ENCODE measurements at places on chromosomes 7 and 10.

DNA sequence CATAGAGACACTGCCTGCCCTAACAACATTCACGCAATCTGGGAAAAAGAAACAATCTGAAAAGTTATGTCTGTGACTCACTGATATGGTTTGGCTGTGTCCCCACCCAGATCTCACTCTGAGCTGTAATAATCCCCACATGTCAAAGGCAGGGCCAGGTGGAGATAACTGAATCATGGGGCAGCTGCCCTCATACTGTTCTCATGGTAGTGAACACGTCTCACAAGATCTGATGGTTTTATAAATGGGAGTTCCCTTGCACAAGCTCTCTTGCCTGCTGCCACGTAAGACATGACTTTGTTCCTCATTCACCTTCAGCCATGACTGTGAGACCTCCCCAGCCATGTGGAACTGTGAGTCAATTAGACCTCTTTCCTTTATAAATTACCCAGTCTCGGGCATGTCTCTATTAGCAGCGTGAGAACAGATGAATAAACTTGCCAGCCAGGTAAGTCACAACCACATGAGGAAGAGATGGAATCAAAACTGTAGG is 341.5 kb upstream of the AOAH start:
- no peak for DNase-seq

DNA sequence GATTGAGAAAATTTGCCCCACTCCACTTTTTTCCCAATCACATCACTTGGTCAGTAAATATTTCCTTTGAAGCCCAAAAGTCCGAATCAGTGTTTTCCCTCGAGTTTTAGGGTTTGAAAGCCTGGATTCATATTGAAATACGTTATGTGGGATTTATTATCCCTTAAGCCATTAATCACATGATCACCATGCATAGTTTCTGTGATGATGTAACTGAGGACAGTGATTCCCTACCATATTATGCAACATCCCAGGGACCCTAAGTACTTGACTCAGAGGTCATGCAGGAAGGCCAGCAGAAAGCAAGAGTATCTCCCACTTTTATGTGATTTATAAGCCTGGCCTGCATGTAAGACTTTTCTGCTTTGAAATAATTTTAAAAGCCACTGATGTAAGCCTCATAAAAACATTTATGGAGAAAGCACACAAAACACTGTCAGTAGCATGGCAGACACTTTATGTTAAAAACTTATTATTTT is 630.6 kb upstream of the ZWINT start:
- DNase-seq, result no peak

DNA sequence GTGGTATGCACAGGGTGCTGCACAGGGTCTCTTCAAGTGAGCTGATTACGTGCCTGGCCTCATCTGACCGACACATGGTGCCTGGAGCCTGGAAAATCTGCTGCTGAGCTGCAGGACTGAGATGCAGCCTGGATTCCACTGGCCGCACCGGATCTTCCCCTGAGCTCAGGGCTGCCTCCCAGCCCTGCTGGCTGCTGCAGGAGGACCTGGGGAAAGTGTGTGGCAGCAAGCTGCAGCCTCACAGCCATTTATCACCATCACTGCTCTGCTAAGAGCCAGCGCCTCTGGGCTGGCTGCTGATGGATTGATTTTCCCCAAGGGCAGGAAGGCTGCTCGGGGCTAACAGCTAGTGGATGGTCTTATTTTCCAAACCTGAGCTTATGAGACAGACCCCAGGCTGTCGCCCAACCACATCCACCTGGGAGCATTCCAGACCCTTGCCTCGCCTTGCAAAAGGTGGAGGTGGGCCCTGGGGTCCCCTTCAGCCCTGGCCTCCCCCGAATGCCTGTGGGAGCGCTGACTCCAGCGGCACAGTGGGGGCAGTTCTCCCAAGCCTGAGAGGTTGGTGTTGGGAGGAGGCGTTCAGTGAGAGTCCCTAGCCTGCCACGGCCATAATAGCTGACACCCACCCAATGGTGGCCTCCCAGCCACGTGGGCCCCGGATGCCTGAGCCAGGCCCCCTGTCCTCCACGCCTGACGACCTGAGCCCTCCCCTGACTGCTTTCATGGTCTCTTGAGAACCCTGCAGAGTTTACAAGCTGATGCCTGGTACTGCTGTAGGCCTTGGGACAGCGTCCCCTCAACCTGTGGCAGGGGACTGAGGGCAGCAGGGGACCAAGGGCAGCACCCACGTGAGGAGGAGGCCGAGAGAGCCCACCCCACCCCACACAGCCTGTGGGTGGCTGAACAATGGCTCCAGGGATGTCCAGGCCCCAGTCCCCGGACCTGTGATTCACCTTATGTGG is 38.2 kb downstream of the STK32C start:
- no peak for DNase-seq

- no peak for DNase-seq
Observed at GRCh38 chr7:130973637-130974036, 239.6 kb upstream of the KLF14 start.

DNA sequence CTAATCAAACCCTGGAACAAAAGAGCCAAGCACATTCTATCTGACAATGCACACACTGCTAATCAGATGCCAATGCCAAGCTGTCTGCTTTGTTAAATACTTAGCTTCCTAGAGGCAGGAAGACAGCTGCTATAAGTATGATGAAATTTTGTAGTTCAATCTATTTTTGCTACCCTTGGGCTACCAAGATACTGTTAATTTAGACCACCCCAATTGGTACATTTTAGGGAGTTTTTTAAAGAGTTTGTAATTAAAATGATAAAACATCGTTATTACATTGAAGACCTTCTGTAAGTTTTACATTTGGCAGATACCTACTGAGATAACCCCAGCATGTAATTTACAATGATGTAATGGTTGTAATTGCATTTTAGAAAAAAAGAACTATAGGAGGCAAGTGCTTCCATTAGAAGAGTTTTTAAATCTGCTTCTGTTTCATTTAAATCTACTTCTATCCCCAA is 268.5 kb downstream of the ADK start:
- no peak for DNase-seq

DNA sequence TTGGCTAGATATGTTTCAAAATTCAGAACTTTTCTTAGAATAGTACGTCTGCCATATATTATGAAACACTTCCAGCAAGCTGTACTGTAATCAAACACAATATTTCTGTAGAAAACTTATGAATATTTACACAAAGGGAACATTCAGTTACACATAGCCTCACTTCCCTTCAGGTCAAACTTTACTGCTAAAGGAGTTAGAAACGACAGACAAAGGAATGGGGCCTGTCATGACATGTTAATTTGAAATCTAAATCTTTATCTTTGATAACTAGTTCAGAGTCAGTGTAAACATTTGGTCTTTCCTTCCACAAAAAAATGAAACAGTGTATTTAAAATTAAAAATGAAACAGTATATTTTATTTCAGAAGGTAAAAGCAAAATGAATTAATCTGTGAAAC is 1.0 kb upstream of the CROT start:
- no peak for DNase-seq

DNA sequence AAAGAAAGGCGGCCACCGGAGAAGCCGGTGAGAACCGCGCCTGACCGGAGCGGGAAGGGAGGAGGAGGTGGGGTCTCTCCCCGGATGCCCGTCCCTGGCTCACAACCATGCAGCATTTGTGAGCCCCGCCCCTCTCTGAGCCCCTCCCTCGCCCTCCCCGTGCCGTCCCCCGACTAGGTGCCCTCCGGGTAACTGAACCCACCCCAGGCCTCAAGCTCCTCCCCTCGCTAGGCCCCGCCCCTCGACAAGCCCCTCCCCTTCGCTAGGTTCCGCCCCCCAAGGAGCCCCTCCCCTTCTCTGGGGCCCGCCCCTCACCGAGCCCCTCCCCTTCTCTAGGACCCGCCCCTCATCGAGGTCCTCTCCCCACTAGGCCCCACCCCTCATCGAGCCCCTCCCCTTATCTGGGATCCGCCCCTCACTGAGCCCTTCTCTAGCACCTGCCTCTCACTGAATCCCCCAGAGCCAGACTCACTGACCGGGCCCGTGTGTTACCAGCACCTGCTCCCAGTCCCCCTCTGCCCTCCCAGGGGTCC is 42.2 kb upstream of the HSPB1 start:
- no peak for DNase-seq

- DNase-seq, result no peak
Observed at GRCh38 chr10:50326172-50326555, 74.8 kb upstream of the ASAH2 start.

- no peak for DNase-seq
Observed at GRCh38 chr10:77195101-77195500, 442.5 kb downstream of the KCNMA1 start.

- no peak for DNase-seq
Observed at GRCh38 chr7:155232911-155233310, 64.8 kb upstream of the INSIG1 start.

DNA sequence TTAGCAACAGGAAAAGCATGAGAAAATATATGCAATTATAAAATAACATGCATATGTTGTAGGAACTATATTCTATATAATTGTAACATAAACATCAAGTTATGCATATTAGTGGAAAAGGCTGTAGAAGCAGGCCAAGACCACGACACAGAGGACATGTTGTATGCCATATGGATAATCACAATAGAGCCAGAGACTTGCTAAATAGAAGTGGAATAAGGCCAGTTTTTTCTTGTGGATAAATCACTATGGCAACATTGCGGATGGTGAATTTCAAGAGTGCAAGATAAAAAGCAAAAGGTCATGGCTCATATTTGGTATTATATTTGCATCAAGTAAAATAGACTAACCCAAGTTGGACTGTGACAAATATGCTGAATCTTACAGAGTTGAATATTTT is 93.0 kb downstream of the PCDH15 start:
- DNase-seq, result no peak

DNA sequence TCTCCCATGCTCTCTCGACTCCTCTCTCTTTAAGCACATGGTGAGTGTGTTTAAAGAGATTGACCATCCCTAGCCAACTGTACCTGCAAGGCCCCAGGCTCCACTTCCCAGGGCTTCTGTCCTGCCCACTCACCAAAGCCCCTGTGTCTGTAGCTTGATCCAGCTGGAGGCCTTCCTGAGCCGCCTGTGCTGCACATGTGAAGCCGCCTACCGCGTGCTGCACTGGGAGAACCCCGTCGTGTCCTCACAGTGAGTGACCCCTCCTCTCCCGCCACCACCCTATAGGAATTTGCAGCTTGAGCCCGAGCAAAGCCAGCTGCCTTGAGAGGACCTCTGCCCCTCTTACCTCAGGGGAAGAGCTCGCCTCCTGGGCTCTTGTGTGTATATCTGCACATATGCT is 11.2 kb downstream of the ZFYVE27 start:
- DNase-seq, result no peak

GRCh38 chr7:11188529-11189310 is 215.0 kb downstream of the PHF14 start:
- DNase-seq, result no peak

DNA sequence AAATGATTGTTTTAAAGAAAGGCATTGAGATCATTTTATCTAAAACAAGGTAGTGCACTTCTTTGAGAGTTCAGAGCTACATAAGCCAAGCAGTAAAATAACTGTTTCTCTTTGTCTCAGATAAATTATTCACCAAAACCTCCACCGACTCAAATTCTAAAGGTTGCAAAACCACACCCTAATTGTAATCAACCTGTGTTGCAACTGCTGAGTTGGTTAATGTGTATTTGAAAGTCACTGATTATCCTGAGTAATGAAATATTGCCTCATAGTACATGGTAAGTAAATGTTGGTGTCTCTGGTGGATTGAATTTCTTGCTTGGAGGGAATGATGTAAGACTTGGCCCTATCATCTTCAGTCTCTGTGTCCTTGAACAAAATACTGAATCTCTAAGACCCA is 35.9 kb upstream of the CYP2C9 start:
- DNase-seq, result no peak

DNA sequence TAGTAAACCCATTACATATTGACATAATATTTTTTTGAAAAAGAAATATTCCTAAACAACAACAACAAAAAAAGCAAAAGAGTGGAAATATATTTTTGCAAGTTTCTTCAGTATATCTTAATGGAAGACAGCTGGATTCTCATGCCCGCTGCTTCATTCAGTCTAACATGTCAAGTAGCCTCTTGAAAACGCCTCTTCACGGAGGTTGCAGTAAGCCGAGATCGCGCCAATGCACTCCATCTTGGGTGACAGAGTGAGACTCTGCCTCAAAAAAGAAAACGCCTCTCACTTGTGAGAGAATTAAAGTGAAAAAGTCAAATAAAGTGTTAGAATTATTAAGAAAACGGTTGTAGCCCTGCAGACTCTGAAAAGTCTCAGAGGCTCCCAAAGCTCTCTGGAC is 1.3 kb downstream of the CUTC start:
- DNase-seq, result no peak

DNA sequence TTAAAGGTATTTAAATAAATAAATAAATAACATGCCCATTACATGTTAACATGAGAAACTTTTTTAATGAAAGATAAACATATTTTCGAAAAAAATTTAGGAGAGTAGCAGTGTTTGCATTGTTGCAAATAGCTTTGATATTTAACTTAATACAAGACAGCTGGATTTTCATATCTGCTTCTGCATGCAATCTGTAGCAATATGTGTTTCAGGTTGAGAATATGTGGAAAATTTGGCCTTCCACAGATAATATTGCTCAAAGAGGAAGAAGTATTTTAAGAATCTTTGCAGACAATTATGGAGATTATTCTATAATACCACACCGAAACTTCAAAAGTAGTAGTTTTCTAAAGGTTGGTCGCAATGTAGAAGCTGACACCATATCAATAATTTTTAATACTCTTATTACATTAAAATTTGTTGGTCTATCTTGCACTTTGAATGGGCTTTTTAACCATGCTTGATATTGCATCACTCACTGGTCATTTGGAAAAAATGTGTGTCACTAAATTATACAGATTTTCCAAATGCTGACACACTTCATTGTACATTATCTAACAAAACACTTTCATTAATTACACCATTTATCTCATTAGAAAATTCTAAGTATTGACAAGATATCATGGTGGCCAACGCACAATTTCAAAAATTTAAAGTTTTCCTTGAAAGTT is 229.8 kb upstream of the HDAC9 start:
- DNase-seq, result no peak

DNA sequence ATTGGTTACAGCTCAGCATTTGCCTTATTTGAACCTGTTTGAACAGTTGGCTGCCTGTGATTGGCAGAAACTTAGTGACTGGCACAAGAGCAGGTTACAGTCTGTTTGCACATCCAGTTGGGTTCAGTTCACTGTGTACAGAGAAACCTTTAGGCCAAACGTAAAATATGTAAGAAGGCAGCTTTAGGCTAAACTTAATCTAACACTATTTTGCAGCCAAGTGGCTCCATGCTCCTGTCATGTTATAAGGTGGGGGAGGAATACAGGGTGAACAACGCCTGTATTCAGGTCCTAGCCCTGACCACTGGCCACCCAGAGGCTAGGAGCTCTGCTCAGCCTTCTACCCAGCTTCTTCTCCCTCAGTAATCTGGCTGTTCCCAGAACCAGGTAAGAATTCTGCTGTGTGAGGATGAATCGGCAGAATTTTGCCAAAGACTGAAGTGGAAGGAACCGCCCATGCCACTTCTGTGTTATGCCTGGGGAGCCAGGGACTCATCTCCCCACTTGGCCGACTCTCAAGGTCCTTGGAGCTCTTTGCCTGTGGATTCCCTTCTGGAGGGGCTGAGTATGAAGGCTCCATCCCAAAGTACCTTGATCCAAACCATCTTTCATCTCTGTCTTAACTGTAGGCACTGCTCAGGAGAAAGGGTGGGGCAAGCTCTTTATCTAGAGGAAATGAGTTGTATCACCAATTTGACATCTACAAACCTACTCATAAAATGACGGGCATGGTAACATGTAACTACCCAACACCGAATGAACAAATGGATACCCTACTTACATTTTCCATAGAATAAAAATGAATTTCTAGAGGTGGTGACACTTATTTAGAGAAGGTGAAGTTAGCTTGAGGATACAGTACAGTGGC is 164.4 kb upstream of the NAMPT start:
- DNase-seq, result no peak

Measured in glomerular endothelial cell (primary cell).